ENCODE measurements at places on chromosomes 16 and 17.

DNA sequence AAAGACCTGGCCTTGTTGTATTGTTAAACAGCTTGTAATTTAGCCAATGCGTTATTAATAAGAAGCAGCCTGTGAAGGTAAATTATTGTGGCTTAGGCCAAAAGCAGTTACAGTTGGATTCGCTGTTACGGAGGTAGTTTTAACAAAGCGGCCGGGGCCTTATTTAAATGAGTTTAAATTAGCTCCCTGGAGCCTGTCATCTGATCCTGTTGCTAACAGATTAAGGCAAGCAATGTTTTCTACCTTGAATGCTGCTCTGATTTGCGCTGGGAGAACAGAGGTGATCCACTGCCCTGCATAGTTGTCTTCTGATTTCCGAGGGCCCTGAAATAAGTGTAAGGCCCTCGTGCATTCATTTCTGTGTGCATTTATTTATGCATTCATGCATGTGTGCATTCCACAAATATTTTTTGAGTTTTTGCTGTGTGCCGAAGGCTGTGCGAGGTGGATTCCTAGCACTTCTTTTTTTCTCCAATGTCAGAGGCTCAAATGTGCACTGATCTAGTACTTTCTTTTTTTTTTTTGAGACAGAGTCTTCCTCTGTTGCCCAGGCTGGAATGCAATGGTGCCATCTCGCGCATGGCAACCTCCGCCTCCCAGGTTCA is 10.9 kb downstream of the SEC14L5 start:
- no peak for DNase-seq

GRCh38 chr17:37048811-37049210 is 100.1 kb downstream of the AATF start:
- DNase-seq = no peak

GRCh38 chr17:31068291-31068690 is 26.5 kb upstream of the NF1 start:
- DNase-seq = peak; percentile 51

DNA sequence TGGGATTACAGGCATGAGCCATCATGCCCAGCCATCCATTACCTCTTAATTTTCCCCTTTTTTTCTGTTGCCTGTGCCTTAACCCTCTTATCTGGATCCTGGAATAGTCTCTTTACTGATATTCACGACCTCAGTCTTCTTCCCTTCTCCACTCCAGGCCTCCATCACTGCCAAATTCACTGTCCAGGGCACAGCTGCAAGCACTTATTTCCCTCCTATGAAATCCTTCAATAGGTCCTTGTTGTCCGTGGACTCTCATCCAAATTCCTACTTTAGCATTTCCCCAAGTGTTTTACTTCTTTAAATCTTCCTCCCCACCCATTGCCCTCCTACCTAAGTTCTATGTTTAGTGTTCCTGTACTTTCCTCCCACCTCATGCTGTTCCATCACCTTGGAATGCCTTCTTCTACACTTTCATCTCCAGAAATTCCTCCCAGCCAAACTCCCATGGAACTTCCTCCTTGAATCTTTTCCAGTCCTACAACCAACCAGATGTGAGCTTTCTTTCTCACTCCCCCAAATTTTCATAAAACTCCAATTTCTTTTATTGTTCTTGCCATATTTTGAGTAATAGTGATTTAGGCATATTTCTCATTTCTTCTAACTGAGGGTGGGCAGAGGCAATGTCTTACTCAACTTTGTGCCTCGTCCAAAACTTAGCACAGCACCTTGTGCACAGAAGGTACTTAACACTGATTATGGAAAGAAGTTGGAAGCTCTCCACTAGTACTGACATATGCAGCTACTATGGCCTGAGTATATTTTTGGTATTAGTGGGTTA is 35.3 kb downstream of the FAM20A start:
- DNase-seq = no peak

GRCh38 chr16:78004517-78004916 is 17.8 kb upstream of the CLEC3A start:
- no peak for DNase-seq

- DNase-seq = peak; percentile 92
Measured at GRCh38 chr16:1929578-1930337, 11.5 kb upstream of the HS3ST6 start.

GRCh38 chr17:83132251-83133081 is 53.1 kb downstream of the METRNL start:
- DNase-seq = no peak

GRCh38 chr17:79242393-79242792 is 167.8 kb downstream of the ENGASE start:
- DNase-seq = no peak

DNA sequence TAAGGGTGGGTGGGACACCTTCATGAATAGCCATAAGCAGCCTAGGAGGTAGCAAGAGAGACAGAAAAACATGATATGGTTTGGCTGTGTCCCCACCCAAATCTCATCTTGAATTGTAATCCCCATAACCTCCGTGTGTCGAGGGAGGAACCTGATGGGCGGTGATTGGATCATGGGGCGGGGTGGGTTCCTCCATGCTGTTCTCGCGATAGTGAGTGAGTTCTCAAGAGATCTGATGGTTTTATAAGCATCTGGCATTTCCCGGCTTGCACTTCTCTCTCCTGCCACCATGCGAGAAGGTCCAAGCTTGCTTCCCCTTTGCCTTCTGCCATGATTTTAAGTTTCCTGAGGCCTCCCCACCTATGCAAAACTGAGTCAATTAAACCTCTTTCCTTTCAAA is 259.1 kb upstream of the ERCC4 start:
- DNase-seq = no peak

DNA sequence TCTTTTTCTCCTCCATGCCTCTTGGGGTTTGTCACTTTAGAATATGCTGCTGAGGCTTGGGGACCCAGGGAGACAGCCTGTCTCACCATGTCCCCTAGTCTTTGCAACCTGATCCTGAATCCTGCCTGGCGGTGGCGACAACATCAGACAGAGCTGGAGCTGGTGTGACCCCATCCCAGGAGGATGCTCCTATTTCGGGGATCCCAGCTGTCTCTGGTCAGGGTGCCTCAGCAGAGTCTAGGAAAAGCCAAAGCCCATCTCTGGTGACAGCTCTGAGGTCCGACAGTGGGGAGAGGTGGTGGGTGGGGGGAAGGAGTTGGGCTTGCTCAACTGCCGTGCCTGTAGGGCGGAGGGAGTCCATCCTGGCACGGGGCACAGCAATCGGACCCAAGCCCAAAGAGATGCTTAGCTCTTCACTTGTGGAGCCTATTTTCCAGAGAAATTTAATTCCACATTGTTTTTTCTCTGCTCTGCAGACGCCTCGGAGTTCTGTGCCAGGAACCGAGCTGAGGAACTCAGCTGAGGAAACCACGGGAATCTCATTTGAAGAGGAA is 10.3 kb upstream of the TNS4 start:
- DNase-seq = no peak

- no peak for DNase-seq
Measured at GRCh38 chr16:25716186-25716585, 24.4 kb downstream of the HS3ST4 start.

DNA sequence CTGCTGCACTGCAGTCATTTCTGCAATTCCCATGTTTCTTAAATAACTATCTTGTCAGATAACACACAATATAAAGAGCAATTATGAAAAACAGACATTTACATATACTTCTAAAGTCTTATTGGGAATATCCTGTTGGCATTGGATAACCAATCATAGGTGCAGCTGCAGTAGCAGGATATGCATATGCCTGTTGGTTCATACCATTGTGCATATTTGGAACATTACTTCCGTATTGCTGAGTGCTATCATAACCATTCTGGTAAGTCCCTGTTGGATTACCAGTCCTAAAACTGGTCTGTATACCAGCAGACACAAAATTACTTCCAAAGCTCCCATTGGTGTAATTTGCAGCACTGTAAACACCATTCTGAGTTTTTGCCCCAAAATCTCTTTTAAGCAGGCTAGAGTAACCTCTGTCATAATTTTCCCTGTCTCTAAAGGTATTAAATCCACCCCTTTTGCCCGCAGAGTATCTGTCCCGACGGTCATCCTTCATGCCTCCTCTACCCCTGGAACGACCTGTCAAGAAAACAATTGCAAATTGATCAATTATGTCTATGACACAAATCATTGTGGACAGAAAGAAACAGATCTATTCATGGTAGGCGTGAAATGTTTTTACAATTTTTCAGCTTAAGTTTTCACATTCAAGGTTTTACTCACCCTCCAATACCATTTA is 3.1 kb upstream of the POLG2 start:
- DNase-seq = peak; percentile 26

GRCh38 chr17:28331891-28332420 is 3.3 kb downstream of the IFT20 start:
- DNase-seq = no peak

- DNase-seq = no peak
Measured at GRCh38 chr16:988471-989353, 7.1 kb downstream of the SOX8 start.

- DNase-seq = no peak
Measured at GRCh38 chr16:47979164-47979520, 176.7 kb downstream of the ABCC12 start.

DNA sequence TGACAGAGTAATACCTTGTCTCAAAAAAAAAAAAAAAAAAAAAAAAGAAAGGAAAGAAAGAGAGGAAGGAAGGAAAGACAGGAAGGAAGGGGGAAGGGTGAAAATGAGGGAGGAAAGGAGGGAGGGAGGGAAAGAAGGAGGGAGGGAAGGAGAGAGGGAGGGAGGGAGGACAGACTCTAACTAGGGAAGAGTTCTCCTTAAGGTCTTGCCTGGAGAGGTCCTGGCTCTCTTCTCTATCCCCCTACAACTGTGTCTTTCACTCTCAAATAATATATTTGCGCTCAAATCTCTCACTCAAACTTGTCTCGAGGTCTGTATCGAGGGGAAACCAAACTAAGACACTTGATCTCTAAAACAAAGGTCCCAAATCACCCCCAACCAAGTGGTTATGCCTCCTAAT is 35.6 kb downstream of the WDR59 start:
- DNase-seq = no peak

DNA sequence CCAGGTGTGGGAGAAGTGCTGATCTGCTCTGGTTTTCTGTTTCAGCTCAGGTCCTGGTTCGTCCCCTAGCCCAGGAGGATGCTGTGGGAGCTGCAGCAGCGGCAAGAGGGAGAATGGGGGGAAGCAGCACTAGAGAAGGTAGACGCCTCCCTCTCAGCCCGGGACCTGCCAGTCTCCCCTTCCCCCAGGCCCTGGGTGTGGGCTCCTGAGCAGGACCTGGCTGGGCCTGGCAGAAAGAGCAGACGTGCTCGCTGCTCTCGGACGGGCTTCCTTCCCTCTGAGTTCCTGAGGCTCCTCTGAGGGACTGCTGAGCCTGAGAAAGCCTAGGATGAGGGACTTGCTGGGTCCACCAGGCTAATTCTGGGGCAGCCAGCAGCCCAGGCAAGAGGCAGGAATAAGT is 3.1 kb downstream of the PRCD start:
- no peak for DNase-seq

GRCh38 chr16:23836404-23837311 is 875 bp downstream of the PRKCB start:
- DNase-seq = peak; percentile 63

DNA sequence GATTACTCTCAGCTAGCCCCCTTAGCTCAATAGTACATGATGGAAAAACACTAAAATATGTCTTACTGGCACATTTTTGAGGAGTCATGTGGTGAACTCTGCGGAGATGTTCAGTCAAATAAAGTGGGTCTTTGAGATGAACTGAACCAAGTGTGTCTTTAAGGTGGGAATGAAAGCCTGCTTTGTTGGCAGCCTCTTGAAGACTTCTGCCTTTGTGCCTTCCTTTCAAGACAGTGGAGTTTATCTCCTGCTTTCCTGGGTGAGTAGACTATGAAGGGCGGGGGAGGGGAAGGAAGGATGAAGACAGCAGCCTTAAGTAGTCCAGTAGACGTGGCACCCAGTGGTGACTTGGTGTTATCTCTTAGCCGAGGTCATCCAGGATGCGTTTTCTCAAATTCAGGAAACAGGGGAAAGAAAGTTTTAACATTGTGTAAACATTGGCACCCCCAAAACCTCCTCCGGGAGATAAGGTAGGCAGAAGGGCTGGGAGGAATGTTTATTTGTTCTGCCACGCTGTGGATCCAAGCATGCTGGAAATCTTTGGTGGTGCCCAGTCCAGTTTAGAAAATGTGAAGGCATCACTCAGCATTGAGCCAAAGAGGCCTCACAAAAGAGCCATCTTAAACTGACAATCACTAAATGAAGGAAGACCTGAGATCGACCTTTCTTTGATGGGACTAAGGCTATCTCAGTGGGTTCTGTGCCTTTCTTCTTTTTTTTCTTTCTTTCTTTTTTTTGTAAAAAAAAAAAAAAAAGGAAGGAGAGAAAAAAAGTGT is 220.6 kb downstream of the FTO start:
- DNase-seq = no peak

DNA sequence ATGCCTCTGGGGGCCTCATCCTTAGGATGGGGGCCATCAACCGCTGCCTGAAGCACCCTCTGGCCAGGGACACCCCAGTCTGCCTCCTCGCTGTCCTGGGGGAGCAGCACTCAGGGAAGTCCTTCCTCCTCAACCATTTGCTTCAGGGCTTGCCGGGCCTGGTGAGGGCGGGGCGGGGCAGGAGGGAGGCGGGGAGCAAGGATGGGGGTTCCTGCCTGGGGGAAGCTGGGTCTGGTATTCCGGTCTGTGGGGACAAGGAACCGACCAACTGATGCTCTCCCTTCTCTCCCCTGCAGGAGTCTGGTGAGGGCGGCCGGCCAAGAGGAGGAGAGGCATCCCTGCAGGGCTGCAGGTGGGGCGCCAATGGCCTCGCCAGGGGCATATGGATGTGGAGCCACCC is 2.0 kb downstream of the RNF112 start:
- no peak for DNase-seq

DNA sequence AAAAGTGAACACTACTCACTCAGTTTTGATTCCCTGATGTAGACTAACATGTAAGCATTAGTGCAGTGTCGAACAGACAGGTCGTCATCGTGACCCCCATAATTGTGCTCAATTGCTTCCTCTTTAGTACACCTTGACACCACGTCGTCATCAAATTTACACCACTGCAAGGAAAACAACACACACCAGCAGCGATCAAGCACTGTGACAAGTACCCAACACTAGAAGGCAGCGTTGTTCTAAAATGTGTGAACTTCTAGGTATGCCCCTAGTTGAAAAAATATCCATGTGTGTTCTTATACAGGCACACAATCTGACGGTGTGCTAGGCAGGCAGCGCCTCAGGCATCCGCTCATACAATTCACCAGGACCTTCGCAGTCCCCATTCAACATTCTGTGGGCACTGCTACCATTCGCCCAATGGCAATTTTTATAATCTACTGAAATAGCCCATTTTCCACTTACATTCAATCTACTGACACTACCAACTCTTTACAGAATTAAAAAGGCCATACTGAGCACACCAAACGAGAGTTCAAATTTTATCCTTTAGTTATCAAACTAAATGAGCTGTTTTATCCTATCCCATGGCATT is 23.1 kb downstream of the LITAFD start:
- DNase-seq = peak; percentile 35

Data from CD4-positive, alpha-beta T cell treated with Interleukin-10 for 1 hour (primary cell).